Iris pigment epithelial cell (primary cell): ENCODE measurements at places on chromosomes 5 and 9.

DNA sequence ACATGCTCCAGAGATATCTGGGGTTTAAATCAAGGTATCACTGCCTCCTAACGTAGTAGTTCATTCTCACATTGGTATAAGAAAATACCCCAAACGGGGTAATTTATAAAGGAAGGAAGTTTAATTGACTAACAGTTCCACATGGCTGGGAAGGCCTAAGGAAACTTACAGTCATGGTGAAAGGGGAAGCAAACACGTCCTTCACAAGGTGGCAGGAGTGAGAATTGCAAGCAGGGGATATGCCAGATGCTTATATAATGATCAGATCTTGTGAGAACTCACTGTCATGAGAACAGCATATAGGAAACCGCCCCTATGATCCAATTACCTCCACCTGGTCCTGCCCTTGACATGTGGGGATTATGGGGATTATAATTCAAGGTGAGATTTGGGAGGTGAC lies 1280.2 kb upstream of the C9orf72 start:
- no peak for DNase-seq

- DNase-seq = peak; percentile 50
Observed at GRCh38 chr9:132077881-132078698, 1.6 kb downstream of the MED27 start.

DNA sequence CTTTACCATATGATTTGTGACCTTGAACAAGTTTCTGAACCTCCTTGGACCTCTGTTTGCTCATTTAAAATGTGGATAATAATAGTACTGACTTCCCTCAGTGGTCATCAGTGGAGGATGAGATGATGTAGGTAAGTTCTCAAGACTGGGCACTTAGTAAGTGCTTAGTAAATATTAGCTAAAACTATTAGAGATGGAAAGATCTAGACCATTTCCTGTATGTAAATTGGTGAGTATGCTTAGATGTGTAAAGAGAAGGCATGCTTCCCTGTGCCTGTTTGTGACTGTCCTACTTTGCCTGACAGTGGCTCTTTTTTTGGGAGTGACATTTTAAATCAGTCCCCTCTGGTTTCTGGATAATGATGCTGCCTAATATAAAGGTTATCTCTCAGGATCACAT lies 288.1 kb downstream of the GABRB2 start:
- DNase-seq = no peak

GRCh38 chr5:144352330-144352729 lies 181.7 kb downstream of the KCTD16 start:
- DNase-seq = no peak

DNA sequence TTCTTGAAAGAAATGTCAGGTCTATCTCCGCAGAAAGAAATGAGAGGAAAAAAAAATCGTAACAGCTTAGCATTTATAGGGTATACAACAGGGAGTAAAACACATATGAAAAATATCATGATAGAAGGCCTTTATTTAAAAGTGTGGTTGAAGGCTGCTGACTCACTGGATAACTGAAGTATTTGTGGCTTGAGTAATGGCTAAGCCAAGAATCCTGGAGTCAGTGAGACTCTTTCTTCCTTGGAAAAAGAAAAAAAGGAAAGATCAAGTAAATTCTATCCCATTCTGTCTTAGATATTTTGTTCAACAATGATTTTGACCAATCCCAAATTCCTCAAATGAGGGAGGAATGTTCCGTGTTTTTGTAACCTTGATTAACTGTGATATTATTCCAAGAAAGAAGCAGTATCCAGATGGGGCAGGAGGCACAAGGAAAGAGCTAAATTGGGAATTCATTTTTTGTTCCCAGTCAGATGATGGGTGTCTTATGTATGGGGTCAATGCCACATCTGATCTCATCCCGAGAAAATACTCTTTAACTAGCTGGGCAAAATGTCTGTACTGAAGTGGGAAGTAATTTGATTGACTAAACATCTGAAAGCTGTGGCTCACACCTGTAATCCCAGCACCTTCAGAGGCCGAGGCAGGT lies 64.3 kb upstream of the MYO10 start:
- DNase-seq = peak; percentile 95

DNA sequence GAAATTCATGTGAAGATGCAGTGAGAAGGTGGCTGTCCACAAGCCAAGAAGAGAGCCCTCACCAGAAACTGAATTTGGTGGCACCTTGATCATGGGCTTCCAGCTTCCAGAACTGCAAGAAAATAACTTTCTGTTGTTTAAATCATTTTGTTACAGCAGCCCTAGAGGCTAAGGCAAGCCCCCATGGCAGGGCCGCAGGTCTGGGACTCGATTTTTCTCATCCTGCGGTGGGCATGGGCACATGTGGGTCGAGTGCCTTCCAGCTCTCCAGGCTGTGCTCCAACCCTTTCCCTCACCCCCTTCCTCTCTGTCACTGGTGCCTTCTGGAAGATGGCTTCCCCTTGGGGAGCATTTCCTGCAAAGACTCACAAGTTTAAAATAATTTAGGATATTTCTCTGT lies 40.7 kb downstream of the AHRR start:
- no peak for DNase-seq

DNA sequence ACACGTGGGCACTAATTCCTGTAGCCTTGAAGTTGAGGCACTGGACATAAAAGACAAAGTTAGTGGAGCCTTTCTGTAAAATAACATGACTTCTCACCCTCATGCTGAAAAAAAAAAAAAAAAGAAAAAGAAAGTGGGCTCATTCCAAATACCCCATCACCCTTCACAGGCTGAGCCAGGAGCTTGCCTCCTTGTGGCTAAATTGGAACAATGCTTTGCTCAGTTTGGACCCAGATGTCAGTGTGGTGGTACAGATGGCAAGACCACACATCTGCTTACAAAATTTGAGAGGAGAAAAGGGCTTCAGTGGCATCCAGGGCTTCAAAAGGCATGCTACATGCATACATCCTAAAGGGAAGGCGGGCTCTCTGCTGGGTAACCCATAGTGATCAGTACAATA lies 342.8 kb downstream of the EBF1 start:
- no peak for DNase-seq

- no peak for DNase-seq
Observed at GRCh38 chr9:23041466-23041865, 594.8 kb downstream of the DMRTA1 start.

- DNase-seq = no peak
Observed at GRCh38 chr5:162497455-162497854, 429.9 kb downstream of the GABRG2 start.

DNA sequence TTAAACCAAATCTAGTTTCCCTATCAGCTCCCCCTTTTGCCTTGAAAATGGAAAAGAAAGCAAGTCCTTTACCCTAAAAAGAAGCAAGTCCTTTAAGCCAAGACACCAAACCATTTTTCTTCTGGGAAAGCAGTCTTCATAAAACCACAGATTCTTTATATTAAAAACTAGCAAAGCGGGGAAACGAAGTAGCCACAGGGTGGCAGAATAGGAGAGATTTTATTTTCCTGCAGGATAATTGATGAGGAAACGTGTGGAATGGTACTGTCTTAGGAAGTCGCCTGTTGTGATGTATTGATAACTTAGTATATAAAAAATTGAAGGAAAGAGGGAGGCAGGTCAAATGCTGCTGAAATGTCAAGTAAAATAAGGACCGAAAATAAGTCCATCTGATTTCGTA lies 41.1 kb downstream of the ZNF883 start:
- peak; percentile 5 for DNase-seq

- DNase-seq = no peak
Observed at GRCh38 chr9:136081113-136081825, 13.8 kb downstream of the NACC2 start.

GRCh38 chr5:102313912-102314311 lies 17.8 kb upstream of the SLCO4C1 start:
- DNase-seq = no peak

DNA sequence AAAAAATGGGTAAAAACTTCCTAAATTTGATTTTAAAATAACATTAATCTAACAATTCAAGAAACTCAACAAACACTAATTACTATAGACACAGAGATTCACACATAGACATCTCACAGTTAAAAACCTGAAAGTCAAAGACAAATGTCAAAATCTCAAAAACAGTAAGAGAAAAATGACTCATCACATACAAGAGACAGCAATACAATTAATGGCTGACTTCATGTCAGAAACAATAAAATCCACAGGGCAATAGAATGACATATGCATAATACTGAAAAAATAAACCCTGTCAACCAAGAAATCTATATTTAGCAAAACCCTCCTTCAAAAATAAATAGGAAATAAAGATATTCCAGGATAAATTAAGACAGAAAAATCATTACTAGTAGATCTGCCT lies 200.4 kb downstream of the CEMIP2 start:
- no peak for DNase-seq

DNA sequence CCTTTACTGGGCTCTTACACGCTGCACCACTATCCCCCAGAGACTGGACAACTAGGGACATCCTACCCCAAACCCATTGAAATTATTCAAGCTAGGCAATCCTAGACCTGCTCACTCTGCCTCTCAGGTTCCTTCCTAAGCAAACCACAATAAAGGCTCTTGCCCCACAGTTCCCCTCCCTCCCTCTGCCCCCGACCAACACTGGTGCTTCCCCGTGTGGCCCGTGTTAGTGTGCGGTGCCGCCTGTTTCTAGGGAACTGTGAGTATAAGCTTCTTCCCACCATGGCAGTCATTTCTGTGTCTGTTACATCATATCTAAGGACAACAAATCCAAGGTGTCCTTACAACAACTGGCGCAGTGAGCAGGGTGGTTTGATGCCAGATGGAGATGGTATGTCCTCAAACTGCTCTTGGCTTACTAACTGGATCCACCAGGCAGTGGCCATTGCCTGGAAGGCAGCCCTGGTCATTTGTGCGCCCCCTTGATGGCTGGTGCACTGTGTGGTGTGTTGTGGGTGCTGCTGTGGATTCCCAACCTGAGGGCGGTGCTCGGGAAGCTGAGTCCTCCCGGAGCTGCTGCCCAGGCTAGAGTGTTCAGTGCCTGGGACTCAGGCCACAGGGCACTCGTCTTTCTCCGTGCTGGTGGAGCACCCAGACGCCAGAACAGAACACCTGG lies 8.4 kb upstream of the MXD3 start:
- DNase-seq = no peak

DNA sequence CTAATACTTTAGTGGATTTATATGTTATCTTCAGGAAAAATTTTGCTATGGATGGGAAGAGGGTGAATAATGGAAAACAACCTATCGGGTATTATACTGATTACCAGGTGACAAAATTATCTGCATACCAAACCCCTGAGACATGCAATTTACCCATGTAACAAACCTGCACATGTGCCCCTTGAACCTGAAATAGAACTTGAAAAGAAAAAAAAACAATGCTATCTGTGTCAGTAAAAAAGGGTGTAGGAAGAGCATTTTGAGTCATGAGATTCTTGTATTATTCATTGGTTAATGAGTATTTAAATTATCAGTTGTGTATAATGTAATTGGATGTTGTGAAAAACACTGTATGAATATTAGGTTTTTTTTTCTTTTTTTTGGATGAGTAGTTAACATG lies 75.4 kb downstream of the PRR16 start:
- DNase-seq = no peak

DNA sequence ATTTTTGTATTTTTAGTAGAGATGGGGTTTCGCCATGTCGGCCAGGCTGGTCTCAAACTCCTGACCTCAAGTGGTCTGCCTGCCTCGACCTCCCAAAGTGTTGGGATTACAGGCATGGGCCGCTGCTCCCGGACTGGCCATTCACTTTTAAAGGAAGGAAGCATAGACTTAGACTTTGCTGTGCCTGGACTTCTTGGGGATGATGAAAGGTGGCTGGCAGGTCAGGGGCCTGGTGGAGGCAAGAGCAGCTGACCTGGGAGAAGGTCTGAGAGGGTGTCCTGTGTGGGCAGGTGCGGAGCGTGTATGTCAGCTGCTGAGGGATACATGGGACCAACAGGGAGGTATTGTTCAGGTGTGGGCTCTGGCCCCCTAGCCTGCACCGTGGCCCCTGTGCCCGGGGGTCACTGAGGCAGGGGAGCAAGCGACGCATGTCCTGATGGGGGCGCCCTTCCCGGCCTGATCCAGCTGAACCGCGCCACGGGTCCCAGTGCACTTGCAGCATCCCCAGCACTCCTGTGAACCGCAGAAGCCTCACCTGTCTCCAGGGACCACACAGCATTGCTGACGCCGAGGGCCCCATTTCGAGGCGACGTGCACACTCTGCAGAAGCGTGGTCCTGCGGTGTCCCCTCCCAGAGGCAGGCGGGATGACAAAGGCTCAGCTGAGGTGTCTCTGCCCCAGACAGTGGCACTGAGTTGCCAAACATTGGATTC lies 23.1 kb downstream of the NDUFS6 start:
- no peak for DNase-seq

- DNase-seq = no peak
Observed at GRCh38 chr5:1058988-1059883, 50.6 kb downstream of the NKD2 start.

DNA sequence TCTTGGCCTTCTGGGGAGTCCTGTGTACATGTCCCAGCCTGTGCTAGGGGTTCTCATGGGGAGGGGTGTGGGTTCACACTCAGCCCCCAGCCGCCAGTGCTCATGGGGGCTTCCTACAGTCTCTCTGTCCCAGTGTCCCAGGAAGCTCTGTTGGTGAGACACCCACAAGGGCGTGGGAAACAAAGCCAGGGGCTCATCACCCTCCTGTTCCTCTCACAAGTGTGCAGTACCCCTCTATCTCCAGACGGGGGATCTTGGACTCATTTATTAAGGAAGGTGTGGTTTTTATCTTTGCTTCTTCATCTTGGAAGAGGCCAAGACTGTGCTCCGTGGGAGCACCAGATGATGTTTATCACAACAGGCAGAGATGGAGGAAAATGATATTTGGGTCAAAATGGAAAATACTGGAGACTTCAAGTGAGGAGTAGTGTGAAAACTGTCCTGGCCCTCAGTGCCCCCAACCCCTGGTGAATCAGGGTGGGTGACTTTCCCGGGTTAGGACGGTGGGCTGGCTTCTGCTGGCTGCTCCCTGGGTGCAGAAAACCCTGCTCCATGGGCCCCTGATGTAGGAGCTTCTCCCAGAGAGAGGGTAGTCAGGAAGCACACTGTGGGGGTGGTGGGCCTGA lies 15.2 kb downstream of the TMEM171 start:
- DNase-seq = peak; percentile 54

DNA sequence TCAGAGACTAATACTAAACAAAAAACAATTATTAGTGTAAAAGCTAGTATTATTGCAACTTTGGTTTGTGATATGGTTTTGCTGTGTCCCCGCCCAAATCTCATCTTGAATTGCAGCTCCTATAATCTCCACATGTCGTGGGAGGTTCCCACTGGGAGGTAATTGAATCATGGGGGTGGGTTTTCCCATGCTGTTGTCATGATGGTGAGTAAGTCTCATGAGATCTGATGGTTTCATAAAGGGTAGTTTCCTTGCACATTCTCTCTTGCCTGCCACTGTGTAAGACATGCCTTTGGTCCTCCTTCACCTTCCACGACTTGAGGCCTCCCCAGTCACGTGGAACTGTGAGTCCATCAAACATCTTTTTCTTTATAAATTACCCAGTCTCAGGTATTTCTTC lies 325.9 kb upstream of the DAB2 start:
- DNase-seq = no peak

GRCh38 chr5:69326365-69326764 lies 6.2 kb downstream of the CCDC125 start:
- no peak for DNase-seq

- DNase-seq = no peak
Observed at GRCh38 chr5:9118852-9119251, 427.0 kb downstream of the SEMA5A start.
